Skin of body (tissue), 3 donors: ENCODE measurements at places on chromosomes 11 and 22.

DNA sequence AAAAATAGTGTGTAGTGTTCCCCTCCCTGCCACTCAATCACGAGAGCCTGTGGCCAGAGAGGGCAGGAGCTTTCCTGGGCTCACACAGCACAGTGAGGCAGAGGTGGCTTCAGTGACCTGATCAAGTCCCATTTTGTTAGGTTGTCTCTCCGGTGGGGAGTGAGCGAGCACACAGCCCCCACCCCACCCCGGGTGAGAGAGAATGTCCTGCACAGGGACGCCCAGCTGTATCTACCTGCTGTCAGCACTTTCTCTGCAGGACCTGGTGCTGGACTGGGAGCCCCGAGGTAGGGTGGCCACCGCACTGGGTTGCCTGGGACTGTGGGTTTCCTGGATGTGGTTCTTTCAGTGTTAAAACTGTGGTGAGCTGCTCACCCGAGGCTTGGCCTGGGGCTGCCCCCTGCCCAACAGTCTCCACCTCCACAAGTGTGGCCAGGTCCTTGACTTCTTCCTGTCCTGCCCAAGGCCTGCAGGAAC, 6.1 kb downstream of the CAPN5 start:
- no peak for DNase-seq

DNA sequence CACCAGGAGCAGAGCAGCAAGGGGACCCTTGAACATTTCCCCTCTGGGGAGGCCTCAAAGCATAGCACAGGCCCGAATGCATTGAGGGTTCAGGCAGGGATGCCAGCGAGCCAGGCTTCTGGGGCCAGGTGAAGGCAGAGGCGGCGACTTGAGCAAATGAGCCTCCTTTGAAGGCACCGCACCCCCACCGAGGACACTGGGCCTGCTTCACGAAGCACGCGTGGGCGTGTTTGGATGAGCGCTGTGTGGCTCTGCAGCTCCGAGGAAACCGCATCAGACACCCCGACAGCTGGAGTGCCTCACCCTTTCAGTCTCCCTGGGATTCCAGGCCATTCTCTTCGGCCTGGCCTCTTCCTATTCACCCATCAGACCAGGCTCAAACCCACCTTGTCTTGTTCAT, 301.8 kb downstream of the NTM start:
- DNase-seq: no peak

DNA sequence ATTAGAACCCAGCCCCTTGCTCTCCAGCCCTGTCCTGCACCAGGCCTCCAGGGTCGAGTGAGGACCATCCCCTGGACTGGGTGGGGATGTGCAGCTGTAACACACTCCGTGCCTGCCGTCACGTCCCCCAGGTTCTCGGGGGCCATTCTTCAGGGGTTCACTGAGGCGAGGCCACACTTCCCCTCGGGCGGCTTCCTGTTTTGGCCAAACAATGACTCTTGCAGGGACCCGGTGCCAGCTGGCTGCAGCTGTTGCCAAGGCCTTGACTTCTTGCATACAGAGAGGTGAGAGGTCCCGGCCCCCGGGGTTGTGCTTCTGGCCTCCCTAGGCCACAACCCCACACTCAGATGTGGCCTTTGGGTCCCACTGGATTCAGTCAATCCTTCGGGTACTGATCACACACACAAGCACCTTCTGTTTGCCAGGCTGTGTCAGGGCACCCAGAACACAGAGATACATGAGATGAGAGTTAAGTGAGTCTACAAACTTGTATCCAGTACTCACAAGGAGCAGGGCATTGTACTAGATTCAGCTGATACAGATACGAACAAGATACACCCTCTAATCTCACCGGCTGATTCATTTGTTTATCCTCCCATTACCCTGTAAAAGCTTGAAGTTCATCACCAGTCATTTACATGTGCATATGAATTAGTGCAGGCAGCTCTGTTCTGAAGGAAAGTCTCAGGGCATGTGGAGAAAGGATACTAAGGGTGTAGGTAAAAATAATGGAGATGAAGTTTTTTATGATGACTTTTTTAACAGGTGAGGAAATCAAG, 32.9 kb downstream of the LRRC32 start:
- DNase-seq: no peak

- peak; percentile 58 for DNase-seq
Measured at GRCh38 chr22:28442711-28443525, 236.7 kb downstream of the TTC28 start.

DNA sequence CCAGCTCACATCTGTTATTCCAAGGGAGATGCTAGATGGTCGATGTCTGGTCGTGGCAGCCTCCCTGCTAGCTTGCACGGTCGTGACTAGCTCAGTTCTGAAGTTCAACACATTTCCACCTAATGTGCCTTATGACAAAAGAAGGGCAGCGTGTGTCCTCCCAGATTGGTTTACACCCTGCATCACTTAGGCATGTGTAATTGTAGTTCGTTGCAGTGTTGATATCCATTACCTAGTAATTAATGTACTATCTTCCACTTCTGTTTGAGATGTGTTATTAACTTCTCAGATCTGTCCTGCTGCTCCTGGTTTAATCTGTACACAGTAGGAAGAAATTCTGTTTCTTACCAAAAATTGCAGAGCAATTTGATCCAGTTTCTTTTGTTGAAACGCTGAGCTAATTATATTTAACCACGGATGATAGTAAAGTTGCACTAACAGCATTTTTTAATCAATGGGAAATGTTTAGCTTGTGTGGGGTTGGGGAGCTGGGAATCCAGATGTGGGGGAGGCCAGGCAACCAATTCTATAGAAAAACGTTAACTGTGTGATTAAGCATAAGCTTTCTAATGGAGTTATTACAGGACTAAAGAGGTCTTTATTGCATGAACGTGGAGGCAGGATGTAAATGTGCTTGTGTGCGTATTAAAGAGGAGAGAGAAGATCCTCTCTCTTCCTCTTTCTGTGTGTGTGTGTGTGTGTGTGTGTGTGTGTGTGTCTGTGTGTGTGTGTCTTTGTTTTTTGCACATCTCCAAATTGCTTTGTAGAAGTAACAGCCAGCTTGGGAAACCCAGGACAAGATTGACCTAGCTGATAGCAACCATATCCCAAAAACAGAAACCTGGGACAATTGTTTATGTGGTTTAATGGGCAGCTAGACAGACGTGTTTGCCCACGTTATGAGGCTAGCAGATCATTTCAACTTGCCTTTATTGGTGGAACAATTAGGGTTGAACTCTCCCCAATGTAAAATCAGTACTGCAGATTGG, 145.7 kb upstream of the TTC12 start:
- peak; percentile 48 for DNase-seq

- peak; percentile 74 for DNase-seq
Measured at GRCh38 chr22:24247564-24248344, 2.9 kb upstream of the GGT5 start.

GRCh38 chr11:27150098-27150497, 109.5 kb downstream of the BBOX1 start:
- DNase-seq: no peak

GRCh38 chr22:23764899-23765881, 2.4 kb downstream of the C22orf15 start:
- no peak for DNase-seq

GRCh38 chr11:43920598-43921419, 21.6 kb upstream of the C11orf96 start:
- peak; percentile 17 for DNase-seq

DNA sequence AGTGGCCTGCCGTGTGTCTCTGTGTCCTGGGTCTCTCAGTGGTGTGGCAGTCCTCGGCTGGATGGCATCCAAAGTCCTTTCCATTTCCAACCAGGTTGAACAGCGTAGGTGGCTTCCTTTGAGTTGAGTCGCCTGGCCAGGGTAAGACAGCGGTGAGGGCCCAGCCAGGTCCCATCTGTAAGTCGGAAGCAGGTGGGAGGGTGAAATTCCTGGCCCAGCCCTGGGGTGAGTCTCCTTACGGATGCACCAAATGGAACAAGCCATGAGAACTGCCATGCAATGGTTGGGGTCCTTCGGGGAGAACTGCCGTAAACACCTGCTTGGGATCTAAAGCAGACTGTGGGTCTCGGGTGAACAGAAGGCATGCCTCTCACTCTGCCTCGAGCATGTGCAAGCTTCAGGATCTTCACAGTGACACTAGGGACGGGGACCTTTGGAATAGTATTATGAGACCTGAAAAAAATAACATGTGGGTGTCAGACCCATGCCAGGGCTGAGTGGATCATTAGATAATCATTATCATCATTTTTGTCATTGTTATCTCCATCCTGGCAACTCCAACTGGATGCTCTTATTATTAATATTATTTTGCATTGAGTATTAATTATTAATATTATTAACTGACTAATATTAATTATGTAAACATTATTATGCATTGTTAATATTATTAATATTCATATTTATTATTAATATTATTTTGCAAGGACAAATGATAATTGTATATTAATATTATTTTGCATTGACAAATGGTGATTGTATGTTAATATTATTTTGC, 57.7 kb upstream of the LINC01488 start:
- DNase-seq: no peak

- DNase-seq: no peak
Measured at GRCh38 chr11:76298255-76298654, 82.7 kb downstream of the THAP12 start.

GRCh38 chr22:20803696-20804324, 29.9 kb downstream of the SERPIND1 start:
- no peak for DNase-seq

- DNase-seq: no peak
Measured at GRCh38 chr22:36831717-36832116, 14.9 kb upstream of the PVALB start.

GRCh38 chr22:47219789-47220188, 457.3 kb downstream of the TBC1D22A start:
- no peak for DNase-seq

- no peak for DNase-seq
Measured at GRCh38 chr22:25488244-25489020, 76.0 kb upstream of the GRK3 start.

GRCh38 chr11:503179-503981, 3.7 kb downstream of the RNH1 start:
- no peak for DNase-seq

DNA sequence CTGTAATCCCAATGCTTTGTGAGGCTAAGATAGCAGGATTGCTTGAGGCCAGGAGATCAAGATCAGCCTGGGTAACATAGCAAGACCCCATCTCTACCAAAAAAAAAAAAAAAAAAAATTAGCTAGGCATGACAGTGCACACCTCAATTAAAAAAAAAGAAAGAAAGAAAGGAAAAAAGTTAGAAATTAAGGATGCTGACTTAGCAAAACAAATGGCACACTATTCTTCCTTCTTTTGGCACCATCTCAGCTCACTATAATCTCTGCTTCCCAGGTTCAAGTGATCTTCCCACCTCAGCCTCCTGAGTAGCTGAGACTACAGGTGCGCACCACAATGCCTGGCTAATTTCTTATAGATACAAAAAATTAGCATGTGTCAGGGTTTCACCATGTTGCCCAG, 33.9 kb downstream of the PC start:
- no peak for DNase-seq

DNA sequence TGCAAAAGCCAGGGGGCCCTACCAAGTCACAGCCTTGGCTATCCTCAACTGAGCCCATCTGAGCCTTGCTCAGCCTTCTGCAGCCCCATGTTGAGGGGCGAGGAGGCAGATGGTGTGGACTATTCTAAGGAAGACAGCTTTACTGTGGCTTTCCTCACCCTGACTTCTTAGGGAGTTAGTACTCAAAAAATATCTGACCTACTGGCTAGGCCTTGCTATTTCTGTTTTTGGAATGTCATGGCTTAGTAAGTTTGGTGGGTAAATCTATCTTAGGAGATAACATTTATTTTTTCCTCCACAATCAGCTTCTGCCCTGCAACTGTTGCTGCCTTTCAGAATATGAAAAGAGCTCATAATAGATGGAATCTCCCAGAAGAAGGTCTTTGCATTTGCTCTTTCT, 80.9 kb downstream of the LDLRAD3 start:
- no peak for DNase-seq

GRCh38 chr11:17142450-17142849, 65.0 kb upstream of the RPS13 start:
- DNase-seq: no peak

GRCh38 chr22:30541961-30542810, 4.4 kb downstream of the SEC14L6 start:
- DNase-seq: no peak

DNA sequence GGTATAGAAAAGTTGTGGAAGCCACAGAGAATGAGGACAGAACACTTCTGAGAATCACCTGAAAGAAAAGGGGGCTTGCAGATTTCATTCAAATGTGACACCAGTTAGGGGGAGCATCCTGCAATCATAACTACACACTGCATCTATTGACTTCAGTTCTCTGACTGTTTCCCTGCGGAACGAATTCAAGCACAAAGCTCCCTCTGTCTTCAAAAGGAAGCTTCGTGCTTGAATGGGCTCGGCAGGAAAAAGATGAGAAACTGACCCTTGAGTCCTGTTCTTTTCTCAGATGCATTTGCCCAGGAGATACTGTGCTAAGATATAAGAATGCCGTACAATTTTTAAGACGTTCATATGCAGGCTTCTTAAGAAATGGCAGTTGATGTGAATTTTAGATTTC, 2000.4 kb upstream of the RAG2 start:
- DNase-seq: peak; percentile 1

DNA sequence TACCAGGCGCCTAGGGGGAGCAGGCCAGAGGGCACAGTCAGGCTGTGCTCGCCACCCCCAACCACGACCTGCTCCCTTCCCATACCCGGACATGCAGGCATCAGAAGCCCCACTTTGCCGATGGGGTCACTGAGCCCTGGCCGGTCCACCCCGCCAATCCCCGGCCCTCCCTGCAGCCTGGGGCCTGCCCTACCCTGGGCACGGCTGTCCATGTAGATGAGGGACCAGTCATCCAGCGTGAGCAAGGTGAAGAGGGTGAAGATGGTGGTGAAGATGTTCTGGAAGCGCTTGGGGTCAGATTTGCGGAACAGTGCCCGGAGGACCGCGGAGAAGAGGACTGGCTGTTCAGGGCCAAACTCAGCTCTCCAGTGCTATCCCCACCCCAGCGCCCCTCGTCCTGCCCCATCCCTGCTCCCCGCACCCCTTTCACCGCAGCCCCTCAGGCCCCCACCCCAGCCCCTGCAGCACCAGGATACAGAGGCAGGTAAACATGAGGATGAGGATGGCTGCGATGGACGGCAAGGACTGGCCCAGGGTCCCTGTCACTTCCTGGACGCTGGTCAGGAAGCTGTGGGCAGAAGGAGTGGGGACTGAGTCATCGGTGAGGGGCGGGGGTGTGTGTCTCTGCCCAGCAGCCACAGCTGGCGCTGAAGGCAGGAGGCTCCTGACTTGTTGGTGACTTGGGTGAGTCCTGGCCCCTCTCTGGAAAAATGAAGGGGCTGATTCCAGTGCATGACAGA, 5.5 kb downstream of the CATSPER1 start:
- DNase-seq: no peak

GRCh38 chr11:2661173-2662023, 38.4 kb downstream of the KCNQ1OT1 start:
- DNase-seq: no peak

DNA sequence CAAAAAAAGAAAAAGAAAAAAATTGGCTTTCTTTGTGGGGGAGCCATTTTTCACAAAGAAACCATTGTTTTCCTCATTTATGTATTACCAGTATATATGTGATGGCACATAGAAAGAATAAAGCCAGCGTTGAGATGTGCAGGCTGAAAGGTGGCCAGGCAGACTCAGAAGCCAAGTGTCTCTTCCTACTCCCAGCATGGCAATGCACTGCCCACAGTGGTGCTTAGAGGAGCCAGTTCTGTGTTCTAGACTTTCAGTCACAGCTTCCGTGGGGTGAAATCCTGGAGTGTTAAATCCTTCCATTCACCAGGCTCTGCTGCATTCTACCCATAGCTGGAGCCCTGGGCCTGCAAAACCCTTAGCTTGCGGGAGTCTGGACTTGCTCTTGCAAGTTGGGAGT, 18.9 kb downstream of the SNAP29 start:
- no peak for DNase-seq
